ENCODE measurements at places on chromosomes 1 and 21.

DNA sequence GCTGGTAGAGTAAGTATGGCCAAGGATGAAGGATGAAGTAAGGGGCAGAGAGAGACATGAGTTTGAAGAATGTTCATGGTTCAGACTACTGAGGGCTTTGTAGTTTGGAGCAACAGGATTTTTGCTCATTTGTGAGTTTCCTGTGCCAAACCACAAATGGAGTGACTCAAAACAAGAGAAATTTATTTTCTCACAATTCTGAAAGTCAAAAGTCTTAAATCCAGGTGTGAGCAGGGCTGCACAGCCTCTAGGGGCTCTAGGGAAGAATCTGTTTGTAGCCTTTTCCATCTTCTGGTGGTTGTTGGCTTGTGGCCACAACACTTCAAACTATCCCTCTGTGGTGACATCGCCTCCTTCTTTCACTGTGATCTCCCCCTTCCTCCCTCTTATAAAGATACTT is 58.9 kb downstream of the RHOU start:
- no peak for DNase-seq

- no peak for DNase-seq
Measured at GRCh38 chr1:46520063-46520911, 30.7 kb downstream of the DMBX1 start.

DNA sequence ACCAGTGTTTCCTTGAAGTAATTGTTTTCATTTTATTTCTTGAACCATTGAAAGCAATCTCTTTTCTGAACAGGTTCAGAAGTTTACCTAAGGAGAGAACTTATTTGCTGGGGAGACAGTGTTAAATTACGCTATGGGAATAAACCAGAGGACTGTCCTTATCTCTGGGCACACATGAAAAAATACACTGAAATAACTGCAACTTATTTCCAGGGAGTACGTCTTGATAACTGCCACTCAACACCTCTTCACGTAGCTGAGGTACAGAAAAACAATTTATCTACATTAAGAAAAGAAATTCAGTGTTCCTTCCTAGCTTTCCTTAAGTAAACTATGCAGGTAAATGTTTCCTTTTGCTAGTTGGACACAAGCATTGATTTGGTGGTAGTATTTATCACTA is 27.4 kb downstream of the AGL start:
- DNase-seq, result no peak

DNA sequence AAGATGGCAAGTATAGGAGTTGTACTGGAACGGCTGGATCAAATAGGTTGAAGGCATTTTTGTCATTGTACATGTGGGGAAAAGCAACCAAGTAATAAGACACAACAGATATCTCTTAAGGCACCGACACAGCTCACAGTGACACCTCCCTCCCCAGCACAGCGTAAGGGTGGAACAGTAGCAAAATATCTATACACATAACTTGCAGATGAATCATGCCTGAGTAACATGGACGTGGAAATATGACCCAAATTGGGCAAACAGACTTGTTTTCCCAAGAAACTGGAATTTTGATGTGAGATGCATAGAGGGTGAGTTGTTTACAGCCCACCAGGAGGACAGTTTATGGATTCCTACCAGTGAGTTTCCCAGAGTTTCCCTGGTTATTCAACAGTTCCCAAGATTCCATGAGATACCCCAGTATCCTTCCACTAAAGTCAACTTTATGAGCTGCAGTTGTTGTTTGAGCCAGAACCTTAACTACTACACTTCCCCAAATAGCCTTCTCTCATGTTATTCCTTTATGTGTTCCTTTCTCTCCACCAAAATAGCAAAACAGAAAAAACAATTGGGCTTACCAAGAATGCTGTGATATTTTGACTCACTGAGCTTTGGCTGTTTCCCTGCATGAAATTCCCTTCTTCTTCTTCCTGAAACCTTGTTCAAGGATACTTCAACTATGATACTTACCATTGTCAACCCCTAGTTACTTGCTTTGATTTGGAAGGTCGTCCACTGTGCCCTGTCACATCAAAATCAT is 7.1 kb upstream of the DR1 start:
- no peak for DNase-seq

GRCh38 chr1:111474106-111474505 is 322 bp downstream of the C1orf162 start:
- no peak for DNase-seq

DNA sequence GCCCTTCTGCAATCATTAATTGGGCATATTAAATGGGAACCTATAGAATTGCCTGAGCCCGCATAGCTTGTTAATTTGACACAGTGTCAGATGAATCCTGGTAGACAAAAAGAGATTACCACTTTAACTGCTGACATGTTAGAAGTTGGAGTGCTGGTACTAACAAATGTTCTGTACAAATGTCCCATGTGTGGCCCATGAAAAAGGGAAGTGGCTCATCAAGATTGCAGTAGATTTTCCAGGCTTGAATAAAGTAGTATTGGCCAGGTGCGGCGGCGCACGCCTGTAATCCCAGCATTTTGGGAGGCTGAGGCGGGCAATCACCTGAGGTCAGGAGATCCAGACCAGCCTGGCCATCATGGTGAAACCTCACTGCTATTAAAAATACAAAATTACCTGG is 45.6 kb downstream of the GNPAT start:
- DNase-seq, result no peak

DNA sequence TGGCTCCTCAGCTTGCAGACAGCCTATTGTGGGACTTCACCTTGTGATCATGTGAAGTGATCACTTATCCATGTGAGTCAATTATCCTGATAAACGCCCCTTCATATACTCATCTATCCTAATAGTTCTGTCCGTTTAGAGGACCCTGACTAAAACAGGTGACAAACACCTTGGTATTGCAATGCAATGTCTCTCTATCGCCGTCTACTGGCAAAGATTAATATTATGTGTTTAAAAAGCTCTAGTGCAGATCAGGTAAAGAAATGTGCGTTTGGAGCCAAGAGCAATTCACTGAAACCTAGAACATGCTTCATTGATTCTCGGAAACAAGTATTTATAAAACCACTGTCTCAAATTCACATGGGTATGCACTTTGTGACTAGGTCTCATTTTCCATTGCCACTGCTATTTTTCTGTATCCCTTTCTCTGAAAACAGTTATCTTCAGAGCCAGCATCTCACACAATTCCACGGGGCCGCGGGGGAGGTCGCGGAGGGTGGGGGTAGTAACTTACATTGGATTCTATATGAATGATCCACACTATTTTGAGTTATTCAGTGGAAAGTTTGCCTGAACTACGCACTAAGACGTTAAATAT is 554.6 kb upstream of the NCAM2 start:
- DNase-seq, result no peak

DNA sequence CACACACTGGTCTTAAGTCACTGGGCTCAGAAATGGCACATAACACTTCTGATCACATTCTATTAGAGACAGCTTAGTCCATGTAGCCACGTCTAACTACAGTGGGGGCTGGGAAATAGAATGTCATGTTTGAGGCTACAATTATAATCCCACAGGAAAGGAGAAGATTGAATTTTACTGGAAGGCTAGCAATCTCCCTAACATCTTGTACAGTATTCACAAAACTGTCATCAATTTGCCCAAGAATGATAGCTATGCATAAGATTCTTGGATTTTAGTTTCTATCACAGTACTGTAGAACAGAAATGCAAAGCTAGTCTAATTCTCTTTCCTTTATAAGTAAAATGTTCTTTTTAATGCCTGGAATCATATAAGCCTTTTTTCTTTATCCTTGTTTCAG is 12.7 kb upstream of the ZMYM6 start:
- no peak for DNase-seq

DNA sequence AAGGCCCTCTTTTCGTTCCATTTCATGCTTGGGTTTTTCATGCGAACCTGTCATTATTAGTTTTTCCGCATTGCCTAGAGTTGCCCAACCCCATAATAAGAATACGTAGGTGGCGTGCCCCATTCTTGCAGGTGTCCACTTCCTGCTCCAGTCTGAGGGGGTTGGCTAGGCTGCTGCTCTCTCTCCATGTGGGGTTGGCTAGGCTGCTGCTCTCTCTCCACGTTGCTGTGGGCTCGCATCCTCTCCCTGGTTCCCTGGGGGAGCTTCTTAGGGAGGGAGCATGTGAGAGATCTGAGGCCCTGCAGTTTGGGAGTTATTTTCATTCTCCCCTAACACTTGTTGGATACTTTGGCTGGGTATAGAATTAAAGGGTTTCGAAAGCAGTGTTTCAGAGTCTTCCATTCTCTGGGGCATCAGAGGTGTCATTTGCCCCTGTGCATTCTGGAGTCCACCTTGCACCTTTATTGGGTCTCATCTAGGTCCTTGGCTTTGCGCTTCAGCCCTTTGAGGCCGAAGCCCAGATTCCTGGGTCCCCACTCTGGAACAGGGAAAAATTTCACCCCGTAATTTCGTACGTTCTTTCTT is 8.6 kb downstream of the C1orf35 start:
- no peak for DNase-seq

DNA sequence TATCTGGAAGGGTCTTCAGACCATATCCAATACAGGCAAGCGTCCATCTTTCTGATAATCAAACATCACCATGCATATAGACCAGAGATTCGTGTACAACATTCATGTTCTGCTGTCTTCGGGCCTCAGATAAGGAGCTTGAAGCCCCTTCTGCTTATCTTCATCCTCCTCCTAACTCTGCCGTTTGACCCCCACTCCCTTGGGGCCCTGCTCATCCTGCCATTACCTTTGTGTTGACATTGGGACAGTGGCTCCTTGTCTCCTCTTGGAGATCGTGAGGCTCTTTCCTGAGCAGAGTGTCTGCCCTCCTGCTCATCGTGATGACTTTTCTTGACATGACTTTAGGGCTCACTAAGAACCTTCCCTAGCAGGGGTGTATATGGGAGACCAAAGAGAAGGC is 37.3 kb downstream of the ACTL8 start:
- no peak for DNase-seq

- no peak for DNase-seq
Measured at GRCh38 chr1:27298632-27299384, 23.2 kb upstream of the TMEM222 start.

- DNase-seq, result no peak
Measured at GRCh38 chr1:206953626-206954025, 7.4 kb upstream of the PIGR start.

GRCh38 chr21:21712748-21713520 is 714.7 kb downstream of the NCAM2 start:
- no peak for DNase-seq

- DNase-seq, result no peak
Measured at GRCh38 chr1:37793773-37794371, at the start of gene MANEAL. MANEAL (plus strand) TSS chr1:37793847; CDS start chr1:37794183, 336 bp downstream.

- no peak for DNase-seq
Measured at GRCh38 chr1:101004061-101004460, 21.5 kb downstream of the DPH5 start.

- DNase-seq, result no peak
Measured at GRCh38 chr1:235908742-235909520, 42.2 kb upstream of the LYST start.

- no peak for DNase-seq
Measured at GRCh38 chr1:47984175-47984789, 12.9 kb downstream of the TRABD2B start.

DNA sequence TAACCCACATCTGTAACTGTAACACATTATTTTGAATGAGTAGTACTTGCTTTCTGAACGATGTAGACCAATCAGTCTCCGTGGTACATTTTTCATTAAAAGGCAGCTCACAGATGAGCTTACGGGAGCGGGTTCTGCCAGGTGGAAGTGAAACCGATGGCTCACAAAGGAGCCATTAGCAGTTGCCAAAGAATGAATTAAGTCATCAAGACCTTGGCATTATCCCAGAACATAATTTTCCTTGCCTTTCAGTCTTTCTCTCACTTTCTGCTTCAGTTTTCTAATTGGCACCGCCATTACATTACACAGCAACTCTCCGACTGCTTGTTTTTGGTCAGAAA is 33.5 kb upstream of the UTS2 start:
- DNase-seq, result no peak

- no peak for DNase-seq
Measured at GRCh38 chr1:46278807-46279206, 24.6 kb downstream of the LRRC41 start.

DNA sequence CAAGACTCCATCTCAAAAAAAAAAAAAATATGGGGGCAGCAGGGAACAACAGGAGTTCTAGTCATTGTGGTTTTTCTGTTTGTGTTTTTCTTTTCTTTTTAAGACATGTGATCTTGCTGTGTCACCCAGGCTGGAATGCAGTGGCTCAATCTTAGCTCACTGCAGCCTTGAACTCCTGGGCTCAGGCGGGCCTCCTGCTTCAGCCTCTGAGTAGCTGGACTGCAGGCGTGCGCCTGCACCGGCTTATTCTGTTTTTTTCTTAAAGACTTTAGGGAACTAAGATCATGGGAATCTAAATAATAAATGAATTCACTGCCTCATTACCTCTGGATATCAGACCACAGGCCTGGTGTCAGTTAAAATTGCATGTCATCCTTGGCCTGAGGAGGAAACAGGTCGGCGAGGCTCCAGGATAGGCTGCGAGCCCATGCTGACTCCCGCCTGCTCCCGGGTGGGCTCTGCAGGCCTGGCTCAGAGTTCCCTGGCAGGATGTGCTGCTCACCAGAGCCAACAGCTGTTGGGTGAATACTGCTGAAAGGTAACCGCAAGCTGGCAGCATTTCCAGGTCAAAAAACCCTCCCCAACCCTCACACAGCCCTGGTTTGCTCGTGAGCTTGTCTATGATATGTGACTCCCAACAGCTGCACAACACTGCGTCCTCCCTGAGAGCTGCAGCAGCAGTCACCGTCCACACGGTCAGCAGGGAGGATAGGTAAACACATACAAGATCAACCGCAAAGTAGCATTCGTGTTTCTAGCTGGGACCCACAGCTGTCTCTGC is 58.1 kb downstream of the SCCPDH start:
- no peak for DNase-seq

- no peak for DNase-seq
Measured at GRCh38 chr1:41656825-41657500, 172.5 kb upstream of the EDN2 start.

GRCh38 chr1:28436211-28436769 is 66.8 kb downstream of the PHACTR4 start:
- DNase-seq, result no peak

DNA sequence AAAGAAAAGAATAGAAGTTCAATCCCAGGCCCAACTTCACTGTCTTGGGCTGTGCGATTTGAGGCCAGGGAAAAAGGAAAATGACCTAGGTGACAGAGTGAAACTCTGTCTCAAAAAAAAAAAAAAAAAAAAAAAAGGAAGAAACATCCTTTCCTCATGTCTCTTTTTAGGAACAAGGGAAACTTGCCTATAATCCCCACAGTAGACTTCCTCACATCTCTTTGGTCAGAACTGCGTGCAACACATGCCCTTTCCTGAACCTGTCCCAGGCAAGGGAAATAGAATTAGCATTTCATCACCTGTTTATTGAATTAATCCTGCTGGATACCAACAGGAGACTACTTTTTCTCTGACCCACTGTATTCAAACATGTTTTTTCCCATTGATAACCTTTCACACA is 2.3 kb downstream of the DCST1 start:
- no peak for DNase-seq
